ENCODE measurements at places on chromosomes 2 and 18. TPM values are rescaled to one million over a fixed set of nuclear protein-coding genes. Genes with fewer than 3 reads are reported as not detected.

DNA sequence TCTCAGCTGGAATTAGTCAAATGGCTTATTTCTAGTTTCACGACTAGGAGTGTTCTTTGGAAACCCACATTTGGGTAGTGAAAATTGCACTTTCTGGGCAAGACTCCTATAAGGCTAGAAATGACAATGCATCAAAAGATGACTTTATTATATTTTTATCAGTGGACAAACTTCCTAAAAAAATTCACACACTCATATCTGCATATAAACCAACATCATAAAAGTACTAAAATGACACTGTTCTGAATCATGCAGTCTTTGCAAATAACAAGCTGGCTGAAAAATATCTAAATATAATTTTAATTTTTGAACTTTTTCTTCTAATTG is 17.6 kb downstream of the MXD1 start:
- DNase-seq = no peak

DNA sequence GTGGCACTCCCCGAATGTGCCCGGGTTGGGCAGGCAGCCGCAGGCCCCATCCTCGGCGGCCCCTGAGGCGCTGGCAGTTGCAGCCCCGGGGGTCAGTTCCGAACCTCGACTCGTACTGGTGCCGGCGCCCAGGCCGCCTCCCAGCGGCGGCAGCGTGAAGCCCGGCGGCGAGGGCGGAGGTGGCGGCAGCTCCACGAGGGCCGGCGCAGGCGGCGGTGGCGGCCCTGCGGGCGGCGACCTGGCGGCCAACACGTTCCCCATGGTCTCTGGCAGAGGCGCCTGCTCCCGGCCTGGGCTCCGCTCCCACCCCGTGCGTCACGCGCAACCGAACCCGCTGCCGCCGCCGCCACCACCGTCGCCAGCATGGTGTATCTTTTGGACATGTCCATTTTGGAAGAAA is 196.3 kb downstream of the CCDC74A start:
- DNase-seq = peak; percentile 14

Gene LRP1B
- total RNA-seq = under 0.01 TPM

DNA sequence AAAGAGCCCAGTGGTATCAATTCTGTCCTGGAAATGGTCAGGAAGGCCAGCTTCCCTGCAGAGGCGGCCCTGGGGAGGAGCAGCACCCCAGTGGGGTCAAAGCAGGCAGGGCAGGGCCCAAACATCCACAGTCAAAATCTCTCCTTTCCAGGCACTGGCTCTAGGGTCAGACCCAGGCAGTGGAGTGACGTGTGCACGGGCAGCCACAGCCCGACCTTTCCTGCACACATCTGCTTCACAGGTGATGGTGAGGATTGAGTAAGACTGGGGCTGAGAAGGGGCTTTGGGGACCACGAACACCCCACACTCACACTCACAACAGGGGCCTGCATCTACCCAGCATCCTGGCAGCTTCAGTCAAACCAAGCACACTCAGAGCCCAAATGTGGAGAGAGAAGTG is 97.8 kb upstream of the GLI2 start:
- no peak for DNase-seq

DNA sequence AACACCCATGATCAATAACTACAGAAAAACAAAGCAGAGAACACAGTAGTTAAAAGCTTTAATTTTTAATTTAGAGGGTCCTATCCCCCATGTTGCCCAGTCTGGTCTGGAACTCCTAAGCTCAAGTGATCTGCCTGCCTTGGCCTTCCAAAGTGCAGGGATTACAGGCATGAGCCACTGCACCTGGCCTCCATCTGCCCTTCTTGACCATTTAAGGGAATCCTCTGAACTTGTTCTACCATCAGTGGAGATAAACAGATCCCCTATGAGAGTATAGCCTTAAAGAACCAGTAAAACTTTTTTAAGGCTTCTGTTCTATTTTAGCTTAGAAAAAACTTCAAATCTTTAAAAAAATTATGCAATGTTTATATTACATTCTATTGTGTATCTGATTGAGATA is 13.5 kb upstream of the ATP5MC3 start:
- no peak for DNase-seq

- DNase-seq = no peak
Measured at GRCh38 chr2:23385748-23386338, 864 bp downstream of the KLHL29 start.

DNA sequence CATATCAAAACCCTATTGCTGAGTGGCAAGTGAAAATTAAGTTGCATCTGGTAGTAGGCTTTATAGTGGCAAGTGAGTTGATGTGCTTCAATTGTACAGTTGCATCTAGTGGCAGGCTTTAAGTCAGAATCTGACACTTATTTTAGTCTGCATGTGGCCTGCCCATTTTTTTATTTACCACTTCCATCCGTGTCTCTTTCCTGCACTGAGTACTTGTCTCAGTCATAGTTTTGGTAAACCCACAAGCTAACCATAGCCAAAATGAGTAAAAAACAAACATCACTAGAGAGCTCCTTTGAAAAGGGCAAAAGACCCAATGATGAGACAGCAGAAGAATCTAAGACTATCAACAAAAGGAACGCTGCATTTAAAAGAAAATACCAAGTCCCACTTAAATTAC is 96.0 kb upstream of the CRACDL start:
- DNase-seq = no peak
